DMS 273 treated with DMSO at 0.1 percent for 48 hours (cell line): ENCODE measurements at places on chromosomes 1 and 21.

- no peak for DNase-seq
Measured at GRCh38 chr1:147204080-147204479, 21.1 kb downstream of the FMO5 start.

DNA sequence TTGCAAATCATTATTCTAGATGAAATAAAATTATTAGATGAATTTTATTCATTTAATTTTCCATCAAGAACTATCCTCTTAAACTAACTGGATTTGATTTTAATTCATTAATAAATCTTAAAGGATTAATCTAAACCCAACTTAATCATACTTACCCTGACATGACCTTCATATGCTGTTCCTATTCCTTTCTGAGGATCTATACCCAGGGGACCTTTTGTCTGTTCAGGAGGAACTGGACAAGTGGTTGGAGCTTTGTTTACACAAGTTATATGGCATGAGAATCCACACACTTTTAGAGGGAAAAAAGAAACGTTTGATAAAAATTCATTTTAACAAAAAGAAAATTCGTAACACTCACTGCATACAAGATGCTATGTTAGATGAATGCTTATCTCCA, 95.2 kb downstream of the COQ8A start:
- DNase-seq, result no peak

DNA sequence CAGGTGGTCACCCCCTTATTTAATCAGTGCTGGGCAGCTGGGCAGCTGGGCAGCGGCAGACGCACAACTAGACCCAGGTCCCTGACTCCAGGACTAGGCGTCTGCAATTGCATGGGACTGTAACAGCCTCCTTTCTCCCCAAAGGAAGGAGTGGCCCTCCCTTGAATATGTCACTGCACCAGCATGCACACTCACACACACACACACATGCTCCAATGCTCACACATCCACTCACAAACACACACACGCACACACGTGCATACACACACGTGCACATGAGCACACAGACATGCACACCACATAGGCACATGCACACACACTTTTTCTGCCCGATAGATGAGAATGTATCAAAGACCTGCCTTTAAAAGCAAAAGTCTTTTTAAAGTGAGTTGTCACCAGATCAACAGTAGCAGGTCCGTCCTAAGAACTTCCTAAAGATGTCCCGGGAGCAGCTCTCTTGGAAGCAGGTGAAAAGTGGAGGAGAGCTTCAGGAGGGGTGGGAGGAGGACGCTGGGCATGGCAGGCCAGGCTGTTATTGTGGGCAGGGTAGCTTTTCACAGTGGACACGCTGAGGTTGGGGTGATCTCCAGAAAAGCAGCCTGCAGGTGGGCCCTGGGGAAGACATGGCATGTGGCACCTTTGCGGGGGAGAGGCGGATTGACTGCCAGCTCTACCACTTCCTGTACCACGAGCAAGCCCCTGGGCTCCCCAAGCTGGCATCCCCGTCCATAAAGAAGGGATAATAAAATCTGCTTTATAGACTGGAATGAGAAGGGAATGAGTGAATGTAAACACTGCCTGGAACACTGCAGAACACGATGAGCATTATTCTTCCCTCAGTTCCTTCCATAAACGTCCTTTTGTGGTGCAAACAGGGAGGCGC, 1.7 kb downstream of the PDE9A start:
- DNase-seq, result no peak

DNA sequence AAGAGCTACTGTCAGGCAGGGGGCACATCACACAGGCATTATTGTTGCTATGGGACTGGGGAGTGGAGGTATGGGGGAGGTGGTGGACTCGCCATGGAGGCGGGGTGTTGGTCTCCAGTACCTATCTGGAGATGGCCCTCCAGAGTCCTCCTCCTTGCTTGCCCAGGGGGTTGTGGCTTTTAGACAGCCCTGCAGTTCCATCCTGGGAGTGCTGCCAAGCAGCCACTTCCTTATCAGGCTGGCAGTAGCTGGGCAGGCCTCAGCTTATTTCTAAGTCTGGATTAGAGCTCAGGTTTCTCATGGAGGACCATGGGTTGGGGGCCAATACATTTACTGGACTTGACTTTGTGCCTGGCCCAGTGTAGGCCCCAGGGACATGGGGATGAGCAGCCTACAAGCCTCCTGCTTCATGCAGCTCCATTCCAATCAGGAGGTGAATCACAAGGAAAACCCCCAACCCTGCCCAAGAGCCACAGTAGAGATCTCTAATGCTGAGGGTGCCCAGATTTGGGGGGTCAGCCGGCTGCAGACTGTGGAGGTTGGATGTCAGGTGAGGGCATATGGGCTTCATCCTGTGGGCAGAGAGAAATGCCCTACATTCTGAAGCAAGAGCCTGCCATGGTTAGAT, 210.7 kb upstream of the EDN2 start:
- DNase-seq, result no peak

DNA sequence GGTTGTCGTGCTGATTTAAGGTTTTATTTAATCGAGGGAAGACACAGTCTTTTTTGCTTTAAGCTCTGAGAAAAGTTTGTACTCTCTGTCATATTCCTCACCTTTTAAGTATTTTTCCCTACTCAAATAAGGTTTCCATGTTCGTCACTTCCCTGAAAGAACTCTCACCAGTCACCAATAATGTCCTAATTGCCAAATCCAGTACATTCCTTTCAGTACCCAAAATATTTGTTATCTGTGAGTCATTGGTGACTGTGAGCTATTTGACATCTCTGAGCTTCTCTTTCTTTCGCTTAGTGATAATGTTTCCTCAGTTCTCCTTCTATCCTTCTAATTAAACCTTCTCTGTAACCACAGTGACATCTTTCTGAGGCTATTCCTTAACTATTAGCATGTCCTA, 874.2 kb upstream of the ADGRL2 start:
- no peak for DNase-seq

- DNase-seq, result no peak
Measured at GRCh38 chr21:42179316-42179715, 39.6 kb upstream of the ABCG1 start.

DNA sequence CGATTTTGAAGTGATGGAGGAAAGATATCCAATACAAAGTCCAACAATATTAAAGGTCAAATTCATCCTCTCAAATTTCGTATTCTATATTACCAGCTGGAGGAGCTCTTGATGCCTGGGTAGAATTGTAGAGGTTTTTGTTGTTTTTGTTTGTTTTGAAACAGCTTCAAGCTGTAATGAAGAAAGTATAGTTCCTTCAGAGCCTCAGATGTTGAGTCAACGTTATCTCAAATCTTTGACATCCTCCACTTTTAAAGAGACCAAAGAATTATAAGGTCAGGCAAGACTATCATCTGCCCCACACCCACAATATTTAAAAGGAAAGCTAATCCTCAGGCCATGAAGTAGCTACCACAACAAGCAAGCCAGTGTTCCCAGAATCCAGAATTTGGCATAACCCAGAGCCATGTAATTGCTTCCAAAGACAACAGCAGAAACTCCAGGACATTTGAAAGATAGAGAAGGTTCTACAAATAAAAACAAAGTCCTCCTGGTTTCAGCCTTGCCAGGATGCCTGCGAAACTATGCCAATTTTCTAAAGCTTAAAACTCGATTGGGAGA, 24.9 kb downstream of the VAV3 start:
- DNase-seq, result no peak

DNA sequence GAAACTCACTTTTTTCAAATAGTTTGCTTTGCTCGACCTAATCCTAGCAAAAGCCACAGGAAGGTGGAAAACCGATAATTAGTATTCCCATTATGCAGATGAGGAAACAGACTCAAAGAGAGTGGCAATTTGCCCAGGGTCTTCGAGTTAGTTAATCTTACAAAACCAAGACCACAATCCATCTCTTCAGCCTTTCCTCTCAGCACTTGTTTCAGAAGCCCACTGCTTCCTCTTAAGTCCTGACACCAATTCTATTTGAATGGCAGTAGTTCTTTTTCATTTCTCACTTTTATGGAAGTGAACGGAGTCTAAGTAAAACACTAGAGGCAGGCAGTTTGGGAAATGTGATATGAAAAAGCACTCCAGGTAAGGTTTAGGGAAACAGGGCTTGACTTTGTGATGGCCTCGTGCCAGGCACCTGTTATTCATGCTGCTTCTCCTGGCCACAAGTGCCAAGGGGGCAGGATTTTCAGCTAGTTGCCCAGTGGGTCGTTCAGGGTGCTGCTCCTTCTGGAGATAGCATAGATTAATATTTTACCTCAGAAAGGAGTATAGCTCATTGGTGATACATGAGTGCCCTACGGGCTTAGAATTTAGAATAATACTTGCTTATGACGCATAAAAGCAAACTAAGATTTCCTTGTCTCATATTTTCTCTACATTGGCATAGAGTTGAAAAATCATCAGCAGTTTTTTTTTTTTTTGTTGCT, 76.6 kb upstream of the NRIP1 start:
- no peak for DNase-seq

- no peak for DNase-seq
Measured at GRCh38 chr1:7584643-7585042, 186.5 kb upstream of the VAMP3 start.

DNA sequence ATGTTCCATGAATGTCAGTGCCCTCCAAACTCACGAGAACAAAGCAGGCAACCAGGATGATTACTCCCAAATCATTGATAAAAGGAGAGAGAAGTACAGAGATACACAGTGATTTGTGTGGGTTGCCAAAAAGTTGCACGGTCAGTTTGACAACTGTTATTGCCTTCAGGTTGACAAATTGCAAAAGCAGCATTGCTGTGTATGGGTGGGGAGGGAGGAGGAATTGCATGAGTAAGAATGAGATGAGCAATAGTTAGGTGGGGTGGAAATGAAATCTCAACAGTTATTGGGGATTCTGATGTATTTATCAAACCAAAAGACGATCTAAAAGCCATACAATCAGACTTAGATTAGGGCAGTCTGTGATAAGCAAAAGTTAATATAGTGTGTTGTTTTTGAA, 93.7 kb downstream of the NTMT2 start:
- no peak for DNase-seq

- DNase-seq, result no peak
Measured at GRCh38 chr1:202639500-202639899, 70.8 kb downstream of the SYT2 start.

DNA sequence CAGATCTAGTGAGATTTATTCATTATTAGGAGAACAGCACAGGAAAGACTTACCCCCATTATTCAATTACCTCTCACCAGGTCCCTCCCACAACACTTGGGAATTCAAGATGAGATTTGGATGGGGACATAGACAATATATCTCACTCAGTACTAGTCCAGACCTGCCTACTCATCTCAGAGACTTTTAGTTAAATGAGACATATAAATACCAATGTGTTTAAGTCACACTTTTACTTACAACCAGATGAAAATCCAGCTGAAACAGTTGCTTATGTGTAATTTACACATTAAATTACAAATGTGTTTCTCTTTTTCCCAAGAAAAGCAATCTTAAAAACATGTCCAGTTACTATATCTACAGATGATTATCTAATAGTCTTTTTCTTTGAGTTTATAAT, 1145.6 kb downstream of the KCNT2 start:
- no peak for DNase-seq

DNA sequence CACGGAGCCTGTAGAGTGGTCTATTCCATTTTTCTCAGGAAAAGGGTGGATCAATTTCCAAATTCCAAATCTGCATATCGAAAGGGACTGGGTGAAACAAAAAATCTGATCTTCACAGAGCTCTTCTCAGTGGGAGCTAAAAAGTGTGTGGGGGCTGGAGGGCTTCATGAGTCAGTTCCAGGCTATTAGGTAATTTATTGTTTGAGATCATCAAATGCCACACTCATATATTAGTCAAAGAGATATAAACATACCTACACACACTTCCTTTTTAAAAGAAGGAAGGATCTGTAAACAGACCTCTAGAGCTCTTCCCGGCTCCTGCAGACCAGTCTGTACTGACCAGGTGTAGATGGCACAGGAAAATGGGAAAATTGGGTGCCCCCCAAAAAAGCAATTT, 175.4 kb downstream of the ZBTB18 start:
- no peak for DNase-seq

- DNase-seq, result no peak
Measured at GRCh38 chr21:36690628-36691554, 8.0 kb upstream of the SIM2 start.

DNA sequence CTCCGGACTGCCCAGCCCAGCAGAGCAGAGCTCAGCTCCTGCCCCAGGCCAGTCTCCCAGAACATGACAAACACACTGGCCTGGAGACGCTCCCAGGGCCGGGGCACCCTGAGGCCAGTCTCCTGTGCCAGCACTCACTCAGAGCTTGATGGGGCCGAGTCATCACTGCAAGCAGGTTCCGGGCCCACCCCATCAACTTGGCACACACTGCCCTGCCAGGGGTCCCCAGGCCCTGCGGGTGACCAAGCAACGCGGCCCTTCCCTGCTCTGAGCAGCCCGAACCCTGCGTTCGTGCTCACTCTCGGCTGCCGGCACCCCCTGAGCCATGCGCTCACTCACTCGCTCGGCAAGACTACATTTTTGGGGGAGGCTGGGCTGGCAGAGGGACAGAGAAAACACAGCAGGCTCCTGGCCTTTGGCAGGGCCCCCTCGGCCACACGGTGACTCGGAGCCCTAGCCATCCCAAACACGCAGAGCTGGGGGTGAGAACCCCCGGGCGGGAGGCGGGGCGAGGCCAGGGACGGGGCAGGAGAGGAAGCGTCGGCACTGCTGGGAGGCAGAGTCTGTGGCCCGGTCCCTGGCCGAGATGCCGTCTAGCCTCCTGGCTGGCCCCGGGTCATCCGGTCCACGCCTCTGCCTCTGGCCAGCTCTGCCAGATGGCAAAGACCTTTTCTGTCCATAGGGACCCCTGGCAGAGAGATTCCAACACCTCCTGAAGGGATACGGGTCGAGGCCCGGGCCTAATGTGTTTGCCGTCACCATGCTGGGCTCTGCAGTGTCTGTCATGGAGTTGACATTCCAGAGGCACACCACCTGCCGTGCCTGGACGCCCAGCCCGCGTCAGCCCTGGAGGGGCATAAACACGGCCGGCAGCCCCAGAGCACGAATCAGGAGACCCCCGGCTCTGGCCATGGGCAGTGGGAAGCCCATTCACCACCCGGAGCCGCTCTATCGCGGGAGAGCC, 68.0 kb downstream of the MEGF6 start:
- DNase-seq, result no peak

GRCh38 chr1:157948312-157949073, 45.0 kb upstream of the KIRREL1 start:
- DNase-seq, result peak; percentile 8
